ENCODE measurements at places on chromosomes 16 and 17.

GRCh38 chr16:72430121-72430520 is 258.2 kb upstream of the PMFBP1 start:
- no peak for DNase-seq

DNA sequence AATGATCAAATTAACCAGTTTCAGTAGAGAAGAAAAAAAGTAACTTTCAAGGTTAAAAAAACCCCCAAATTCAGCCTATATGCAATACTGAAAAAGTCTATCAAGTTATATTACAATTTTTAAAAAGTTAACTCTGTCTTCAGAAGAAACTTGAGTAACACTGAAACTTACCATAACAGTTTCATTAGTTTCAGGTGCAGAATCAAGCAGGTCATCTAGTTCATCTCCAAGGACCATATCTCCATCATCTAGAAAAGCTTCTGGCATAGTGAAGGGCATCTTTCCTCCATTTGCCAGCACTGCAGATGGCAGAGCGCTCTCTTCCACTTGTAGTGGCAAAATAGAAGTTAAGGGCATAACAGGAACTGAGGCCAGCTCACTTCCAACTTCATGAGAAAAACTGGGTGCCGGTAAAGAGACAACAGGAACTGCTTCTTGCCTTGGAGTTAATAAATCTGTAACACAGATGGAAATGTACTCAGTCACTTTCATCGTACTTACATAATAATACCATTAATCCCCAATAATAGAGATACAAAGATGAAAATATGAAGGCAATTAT is 22.9 kb downstream of the ZC3H7A start:
- no peak for DNase-seq

DNA sequence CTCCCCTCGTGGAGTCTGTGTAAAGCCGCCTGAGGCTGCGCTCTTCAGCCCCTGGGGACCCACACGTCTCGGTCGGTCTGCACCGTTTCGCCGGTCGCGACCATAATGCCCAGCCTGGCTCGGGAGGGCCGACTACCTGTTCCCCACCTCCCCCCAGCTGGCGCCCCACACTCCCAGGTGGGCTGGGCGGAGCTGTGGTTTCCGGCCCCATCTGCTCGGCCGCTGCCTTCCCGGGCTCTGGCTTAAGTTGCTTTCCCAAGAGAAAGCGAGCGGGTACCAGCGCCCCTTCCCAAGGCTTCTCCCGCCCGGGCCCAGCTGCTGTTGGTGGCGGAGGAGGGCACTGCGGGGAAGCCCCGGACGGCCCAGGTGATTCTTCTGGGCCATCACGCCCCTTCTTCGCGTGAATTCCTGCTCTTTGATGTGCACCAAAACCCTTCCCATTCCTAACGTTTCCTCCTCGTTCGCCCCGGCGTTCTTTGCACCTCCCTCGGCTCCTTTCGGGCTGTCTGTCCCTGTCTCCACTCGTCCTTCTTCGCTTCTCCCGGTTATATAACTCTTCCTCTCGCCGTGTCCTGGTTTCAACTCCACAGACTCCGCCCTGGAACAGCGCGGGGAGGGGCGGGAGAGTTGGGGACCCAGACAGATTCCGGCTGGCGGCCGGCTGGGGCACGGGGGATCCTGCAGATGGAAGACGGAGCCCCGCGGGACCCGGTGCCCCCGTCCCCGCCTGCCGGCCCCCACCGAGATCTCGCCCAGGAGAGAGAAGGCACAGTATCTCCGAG is 2.0 kb downstream of the KDM6B start:
- DNase-seq, result no peak

DNA sequence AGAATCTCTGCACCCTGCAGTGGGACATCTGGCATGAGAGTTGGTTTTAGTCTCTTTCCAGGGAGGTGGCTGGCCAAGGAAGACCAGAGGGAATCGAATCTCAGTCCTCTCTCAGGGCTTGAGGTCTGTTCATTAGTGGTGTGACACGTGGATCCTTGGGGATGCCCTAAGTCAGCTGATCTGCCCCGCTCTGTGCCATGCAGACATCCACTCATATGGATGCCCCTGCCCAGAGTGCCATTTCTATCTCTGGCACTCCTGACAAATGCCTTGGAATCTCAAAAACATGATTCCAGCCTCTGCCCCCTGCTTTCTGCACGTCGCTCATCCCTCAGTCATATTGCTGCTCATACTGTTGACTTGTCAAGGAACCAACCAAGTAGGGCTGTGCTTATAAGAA is 38.8 kb downstream of the WSCD1 start:
- DNase-seq, result no peak

- DNase-seq, result no peak
These were observed 8.0 kb upstream of the DRC7 start for GRCh38 chr16:57686577-57686976.

DNA sequence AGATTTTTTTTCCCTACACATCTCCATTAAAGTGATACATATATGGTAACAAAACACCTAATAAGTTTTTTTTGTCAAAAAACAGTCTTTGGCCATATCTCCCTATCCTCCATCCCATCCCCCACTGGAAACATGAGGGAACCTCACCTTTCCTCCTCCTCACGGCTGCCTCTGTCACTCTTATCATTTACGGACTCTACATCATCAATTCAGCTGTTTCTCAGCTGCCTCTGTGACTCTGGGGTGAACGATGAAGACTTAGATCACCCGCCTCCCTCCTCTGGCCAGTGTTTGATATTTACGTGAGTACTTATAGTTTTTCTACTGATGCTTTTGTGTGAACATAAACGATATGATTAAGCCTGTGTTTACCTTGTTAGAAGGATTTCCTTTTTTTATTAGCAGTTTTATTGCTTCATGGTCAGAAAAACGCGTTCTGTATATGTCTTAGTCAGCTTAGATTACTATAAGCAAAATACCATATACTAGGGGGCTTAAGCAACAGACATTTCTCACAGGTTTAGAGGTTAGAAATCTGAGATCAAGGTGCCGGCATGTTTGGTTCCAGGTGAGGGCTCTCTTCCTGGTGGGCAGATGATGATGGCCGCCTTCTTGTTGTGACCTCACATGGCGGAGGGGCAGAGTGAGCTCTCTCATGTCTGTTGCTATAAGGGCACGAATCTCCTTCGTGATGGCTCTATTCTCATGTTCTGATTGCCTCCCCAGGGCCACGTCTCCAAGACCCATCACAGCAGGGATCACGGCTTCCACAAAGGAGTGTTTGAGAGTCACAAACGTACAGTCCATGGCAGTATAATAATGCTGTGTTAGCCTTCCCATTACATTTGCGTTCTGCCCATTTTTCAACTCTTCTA is 32.1 kb downstream of the DNAH17 start:
- no peak for DNase-seq

GRCh38 chr17:56913353-56913866 is 439 bp downstream of the TRIM25 start:
- no peak for DNase-seq

DNA sequence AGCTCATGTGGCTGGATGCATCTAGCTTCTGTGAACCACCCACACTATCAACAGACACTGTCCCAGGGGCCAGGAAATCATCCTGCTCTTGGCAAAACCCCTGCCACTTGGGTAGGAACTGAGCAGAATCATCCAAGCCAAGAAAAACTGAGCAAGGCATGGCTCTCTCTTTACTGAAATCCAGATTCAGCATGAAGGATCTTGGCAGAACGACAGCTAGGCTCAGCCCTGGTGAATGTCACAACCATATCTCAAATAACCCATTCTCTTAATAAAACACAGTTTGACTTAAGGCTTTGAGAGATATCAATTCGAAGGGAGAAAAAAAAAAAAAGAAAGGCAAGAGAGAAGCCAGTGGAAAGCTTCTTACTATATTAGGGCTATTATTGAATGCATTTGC is 72.2 kb downstream of the MAF start:
- no peak for DNase-seq

GRCh38 chr16:3478242-3478925 is 16.9 kb downstream of the C16orf90 start:
- no peak for DNase-seq

GRCh38 chr17:41322903-41323895 is 7.7 kb upstream of the KRTAP17-1 start:
- no peak for DNase-seq

- no peak for DNase-seq
These were observed 9.0 kb upstream of the NKD1 start for GRCh38 chr16:50539053-50539695.

DNA sequence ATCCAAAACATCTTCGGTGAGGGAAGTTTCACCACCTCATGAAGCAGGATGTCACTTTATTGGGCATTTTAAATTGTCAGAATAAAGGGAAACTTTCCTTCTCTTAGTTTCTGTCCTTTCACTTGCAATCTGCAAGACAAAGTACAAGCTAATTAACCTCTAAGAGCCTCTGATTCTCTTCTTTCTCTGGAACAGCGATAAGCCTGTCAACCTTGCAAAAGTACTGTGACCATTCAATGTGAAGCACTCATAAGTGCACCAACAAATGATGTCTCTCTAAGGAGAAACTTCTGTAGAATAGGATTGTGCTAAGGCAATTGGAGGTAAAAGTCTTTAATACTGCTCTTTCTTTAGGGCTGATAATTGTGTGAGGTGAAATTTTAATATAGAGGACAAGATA is 1622.3 kb downstream of the CDH8 start:
- DNase-seq, result no peak

DNA sequence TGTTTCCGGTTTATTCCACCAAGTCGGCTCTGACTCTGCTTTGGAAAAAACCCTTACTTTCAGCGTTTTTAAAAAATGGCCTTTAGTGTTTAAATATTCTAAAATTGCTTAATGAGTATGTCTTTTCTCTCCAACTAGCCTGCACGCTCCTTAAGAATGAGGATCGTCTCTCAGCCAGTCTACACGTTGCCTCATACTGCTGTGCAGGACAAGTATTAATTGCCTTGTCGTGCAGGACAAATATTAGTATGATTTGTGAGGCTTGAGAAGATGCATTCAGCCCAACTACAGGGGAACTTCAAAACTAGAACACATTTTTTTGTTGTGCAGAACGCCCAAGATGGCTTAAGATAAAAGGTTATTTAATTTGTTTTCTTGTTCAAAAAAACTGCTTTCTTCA is 61.2 kb downstream of the MARCHF10 start:
- DNase-seq, result no peak

DNA sequence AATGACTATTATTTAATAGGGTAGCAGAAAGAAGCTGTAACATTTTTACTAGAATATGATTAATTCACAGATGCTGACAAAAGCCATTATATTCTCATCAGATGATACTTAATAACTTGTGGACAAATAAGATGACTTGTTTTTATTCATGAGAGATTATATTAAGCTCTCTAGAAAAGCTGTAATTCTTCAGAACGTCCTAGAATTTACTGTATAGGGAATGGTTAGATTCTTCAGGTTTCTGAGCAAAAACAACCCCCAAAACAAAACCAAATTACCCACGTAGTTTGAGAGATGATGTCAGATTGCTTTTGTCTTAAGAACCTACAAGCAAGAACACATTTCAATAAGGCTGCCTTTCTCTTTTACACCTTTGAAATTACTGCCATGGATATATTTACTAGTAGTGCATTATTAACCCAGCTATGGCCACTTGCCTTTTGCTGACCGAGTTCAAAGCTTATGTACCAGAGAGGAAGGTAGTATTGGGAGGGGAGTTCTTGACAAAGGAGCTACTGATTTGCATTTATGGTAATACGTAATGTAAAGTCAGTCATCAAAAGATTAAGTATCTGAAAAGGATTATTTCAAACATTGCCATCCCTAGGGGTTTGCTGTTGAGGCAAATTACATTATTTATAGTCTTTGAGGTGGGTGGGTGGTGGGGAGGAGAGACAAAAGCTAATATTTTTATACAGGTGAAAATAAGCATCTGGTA is 51.7 kb downstream of the NLK start:
- no peak for DNase-seq

- DNase-seq, result no peak
These were observed 8.8 kb downstream of the KIAA0513 start for GRCh38 chr16:85036236-85037049.

GRCh38 chr16:79171931-79172705 is 428.4 kb downstream of the MAF start:
- DNase-seq, result no peak

DNA sequence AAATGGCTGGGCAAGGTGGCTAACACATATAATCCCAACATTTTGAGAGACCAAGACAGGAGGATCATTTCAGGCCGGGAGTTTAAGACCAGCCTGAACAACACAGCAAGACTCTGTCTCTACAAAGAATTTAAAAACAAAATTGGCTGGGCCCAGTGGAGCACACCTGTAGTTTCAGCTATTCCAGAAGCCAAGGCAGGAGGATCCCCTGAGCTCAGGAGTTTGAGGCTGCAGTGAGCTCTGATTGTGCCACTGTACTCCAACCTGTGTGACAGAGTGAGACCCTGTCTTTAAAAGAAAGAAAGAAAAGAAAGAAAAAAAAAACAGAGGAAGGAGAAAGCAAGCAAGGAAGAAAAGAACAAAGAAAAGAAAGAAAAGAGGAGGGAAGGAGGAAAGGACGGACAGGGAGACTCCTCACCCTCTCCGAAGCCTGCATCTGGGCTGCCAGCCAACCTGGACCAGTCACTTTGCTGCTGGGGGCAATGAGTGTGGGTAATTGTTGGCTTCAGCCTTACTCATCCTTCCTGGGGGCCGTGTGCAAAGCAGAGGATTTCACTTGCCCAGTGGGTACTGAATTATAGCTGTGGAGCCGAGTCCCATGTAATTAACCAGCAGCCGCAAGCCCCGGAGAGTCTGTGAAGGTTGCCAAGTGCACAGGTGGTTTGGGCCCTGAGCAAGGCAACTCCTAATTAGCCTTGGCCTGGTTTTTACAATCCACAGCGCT is 6.7 kb upstream of the MT4 start:
- DNase-seq, result no peak

DNA sequence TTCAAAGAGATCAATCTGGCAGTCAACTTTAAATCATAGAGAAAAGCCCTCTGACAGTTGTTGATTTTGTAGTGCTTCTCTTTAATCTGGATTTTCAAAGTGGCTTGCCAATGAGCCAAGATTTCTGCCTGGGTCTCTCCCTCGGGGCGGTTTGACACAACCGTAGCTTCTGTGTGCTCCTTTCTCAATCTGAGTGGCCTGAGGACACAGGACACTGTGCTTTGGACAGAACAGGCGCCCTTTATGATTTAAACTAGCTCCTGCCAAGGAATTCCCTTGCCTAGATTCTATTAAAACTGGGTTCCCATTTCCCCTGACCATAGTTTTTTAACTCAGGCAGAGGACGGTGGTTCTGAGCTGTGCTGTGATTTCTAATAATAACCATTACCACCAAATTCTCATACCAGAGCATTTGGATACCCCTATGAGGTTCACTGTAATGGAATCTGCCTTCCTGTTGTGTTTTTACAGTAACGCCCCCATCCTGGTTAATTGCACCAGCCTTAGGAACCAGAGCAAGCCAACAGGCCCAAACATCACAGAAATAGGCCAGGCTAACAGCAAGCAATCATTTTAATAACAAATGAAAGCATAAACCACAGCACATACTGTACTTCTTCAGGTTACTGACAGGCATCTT is 4.0 kb downstream of the ZFHX3 start:
- DNase-seq, result no peak

GRCh38 chr17:57956291-57957119 is 1.3 kb upstream of the CUEDC1 start:
- DNase-seq, result no peak

DNA sequence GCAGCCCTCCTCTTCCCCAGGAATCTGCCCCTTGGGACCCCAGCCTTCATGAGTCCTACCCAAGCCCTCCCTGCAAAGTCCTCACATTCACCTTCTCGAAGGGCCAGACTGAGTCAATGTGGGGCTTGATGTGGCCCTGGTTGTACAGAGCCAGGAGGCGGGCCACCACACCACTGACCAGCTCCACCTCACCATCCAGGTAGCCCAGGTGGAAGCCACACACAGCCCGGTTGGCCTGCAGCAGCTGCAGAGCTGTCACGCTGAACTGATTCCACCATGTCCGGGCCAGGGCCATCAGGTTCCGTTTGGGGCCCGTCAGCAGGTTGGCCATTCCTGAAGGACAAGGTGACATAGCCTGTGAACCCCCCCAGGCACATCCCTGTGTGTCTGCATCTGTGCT is 6.0 kb downstream of the VAT1 start:
- DNase-seq, result no peak

All from stimulated activated CD4-positive, alpha-beta T cell treated with anti-CD3 and anti-CD28 coated beads, TNF-alpha, amount 100 ng/mL, for 24 hours (primary cell).